ENCODE measurements at places on chromosomes 3 and 15. TPM values are rescaled to one million over a fixed set of nuclear protein-coding genes. Genes with fewer than 3 reads are reported as not detected.

The UCN2 gene
- polyA plus RNA-seq = 4.7 TPM

The HYAL1 gene
- polyA plus RNA-seq = 1.8 TPM

The CHCHD4 gene
- polyA plus RNA-seq = 10.8 TPM

The BNC1 gene
- 6.8 TPM for polyA plus RNA-seq

Measured in thymus (tissue), 14 donors.